ENCODE measurements at places on chromosomes 16 and 17.
A peak's percentile ranks its signal among the peaks of the same experiment; 100 is the strongest.

DNA sequence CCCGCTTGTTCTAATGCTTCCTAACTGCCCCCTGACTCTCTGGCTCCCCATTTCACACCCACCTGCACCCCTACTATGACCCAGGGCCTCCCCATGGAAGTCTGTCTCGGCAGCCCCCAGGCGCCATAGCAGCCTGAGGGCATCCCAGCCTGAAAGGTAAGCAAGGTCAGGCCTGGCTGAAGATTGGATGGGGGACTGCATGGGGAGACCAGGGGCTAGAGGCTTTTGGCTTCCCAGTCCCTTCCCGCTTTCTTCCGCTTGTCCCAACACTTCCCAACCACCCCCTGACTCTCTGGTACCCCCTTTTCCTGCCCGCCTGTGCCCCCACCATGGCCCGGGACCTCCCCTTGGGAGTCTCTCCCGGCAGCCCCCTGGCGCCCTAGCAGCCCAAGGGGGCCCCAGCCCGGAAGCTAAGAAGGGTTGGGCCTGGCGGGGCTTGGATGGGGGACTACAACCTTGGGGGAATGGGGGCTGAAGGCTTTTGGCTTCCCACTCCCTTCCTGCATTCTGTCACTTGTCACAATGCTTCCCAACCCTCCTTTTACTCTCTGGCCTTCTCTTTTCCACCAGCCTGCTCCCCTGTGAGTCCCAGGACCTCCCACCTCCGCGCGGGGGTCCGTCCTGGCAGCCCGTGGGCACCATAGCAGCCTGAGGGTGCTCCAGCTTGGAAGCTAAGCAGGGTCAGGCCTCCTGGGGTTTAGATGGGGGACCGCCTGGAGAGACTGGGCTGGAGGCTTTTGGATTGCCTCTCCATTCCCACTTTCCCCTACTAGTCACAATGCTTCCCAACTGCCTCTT lies 2288.4 kb downstream of the TP53TG3F start:
- DNase-seq, result no peak

DNA sequence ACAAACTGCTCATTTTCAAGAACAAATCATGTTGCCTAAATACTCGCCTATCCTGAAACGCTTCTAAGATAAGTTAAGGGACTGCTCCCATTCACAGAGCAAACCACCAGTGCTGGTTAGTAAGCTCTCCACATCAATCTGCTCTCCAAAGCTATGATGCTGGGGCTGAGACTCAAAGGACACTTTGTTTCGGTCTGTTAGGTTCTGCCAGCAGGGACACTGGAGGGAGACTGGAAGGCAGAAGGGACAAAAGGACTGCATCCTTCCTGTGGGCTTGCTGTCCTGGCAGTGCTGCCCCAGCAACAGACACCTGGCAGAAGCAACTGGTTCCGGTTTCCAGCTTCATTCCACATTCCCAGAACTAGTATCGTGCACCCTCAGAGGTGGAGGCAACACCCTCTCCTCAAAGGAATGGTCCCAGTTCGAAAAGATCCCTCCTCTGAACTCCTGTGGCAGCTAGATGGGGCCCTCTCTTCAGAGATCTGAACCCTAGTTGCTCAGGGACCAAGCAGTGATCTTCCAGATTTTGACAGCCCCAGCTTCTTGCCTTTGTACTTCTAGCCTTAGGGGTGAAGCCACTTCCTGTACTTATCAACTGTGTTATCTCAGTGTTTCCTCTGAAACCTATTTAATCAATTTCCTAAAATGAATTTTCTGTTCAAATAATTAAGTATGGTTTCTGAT lies 73.4 kb upstream of the GSG1L start:
- DNase-seq, result peak; percentile 26

DNA sequence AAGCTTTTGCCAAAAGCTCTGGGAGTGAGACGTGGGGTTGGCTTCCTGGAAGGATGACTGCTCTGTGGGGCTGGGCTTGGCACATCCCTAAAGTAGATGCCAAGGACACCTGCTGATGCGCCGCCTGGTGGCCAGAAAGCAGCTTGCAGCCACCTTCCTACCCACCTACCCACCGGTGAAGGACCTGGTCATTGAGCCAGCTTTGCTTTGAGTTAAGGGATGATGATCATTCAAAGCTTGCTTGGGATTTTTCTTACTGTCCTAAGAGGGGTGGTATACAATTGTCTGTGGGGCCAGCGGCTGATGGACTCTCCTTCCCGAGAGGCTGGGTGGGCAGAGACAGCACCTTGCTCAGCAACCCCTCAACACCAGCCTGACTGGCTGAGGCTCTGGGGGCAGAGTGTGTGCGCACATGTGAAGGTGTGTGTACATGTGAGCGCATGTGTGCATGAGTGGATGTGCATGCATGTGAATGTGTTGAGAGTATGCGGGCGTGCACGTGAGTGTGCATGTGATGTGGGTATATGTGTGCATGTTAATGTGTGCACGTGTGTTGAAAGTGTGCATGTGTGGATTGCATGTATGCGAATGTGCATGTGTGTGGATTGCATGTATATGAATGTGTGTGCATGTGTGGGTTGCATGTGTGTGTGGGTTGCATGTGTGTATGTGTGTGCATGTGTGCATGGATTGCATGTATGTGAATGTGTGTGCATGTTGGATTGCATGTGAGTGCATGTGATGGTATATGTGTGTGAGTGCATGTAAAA lies 18.6 kb downstream of the C1QTNF1 start:
- peak; percentile 67 for DNase-seq

- DNase-seq, result no peak
Observed at GRCh38 chr17:82830249-82830661, 9.6 kb downstream of the ZNF750 start.

- no peak for DNase-seq
Observed at GRCh38 chr16:58264961-58265479, 29.8 kb downstream of the PRSS54 start.

- no peak for DNase-seq
Observed at GRCh38 chr17:6494239-6494941, 50.1 kb downstream of the PIMREG start.

- DNase-seq, result no peak
Observed at GRCh38 chr17:75011401-75012095, 922 bp upstream of the MRPL58 start.

DNA sequence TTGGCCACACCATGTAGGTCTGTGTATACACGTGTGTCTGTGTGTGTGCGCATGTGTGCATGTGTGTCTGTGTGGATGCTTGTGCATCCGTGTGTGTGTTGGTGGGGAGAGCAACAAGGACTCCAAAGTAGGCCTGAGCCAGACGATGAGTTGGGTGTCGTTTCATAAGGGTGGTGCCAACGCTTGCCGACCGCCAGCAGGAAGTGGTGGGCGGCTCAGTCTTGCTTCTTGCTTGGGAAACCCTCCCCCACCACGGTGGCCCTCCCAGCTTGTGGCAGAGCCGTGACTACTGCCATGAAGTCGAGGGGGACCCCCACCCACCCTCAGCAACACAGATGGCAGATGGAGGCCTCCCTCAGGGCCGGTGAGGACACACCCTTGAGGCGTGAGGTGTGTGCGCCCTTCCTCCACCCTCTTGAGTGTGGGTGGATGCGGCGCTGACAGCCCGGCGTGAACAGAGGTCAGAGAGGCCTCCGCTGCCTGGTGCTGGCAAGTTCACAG lies 17.5 kb downstream of the SBK1 start:
- DNase-seq, result peak; percentile 88

DNA sequence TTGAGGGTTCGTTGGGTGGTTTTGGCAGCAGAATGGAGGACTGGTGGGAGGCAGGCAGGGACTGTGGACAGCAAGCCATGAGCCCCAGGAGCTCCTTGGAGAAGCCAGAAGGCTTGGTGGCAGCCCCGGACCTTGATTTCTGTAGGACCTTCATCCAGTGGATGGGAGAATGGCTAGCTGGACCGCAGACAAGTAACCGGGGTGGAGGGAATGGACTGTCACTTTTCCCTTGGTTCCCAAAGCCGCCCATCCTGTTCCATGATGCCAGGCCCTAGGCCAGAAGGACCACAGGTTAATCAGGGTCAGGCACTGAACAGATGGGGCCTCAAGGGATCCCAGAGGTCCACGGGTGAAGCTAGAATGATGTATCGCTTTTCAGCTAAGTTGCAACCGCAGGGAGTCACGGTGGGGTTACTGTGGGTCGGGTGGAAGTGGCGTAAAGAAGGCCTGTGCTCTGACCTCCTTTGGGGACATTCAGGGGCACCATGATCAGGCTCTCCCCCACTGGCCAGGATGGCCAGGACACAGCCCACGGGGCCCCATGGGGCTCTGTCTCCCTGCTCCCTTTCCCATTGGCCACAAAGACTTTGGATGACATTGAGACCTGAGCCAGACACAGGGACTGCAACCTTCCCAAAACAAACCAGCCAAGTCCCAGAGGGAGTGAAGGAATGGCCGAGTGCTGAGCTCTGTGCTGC lies 66.9 kb upstream of the MRTFB start:
- no peak for DNase-seq

GRCh38 chr16:74438492-74438979 lies 17.3 kb upstream of the CLEC18B start:
- DNase-seq, result no peak

DNA sequence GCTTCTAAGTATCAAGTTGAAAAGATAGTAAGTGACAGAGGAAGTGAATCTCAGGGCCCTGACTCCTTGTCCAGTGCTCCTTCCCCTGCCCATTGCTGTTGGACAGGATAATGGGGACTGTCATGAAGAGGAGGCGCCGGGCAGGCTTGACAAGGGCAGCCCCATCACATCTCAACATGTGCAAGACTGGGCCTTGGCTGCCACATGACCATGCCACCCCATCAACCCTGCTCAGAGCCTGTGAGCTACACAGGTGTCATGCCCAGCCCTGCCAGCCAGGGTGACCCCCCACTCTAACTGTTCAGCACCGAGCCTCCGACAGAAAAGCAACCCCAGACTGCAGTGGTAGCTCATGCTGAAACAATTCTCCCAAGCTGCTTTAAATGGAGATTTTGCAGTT lies 171.6 kb downstream of the C16orf78 start:
- DNase-seq, result no peak

GRCh38 chr17:50634224-50634914 lies at the start of gene ABCC3:
TSS of gene ABCC3 (plus strand) at chr17:50634881. CDS start at chr17:50634937, 56 bp downstream.
- no peak for DNase-seq

- DNase-seq, result no peak
Observed at GRCh38 chr17:14619821-14620220, 318.9 kb downstream of the HS3ST3B1 start.
